ENCODE measurements at places on chromosomes 13 and 19.

- no peak for DNase-seq
These were observed 106.5 kb downstream of the POSTN start for GRCh38 chr13:37492075-37492474.

GRCh38 chr19:43806848-43807247 is 4.6 kb upstream of the LYPD5 start:
- DNase-seq, result no peak

- no peak for DNase-seq
These were observed 47.7 kb upstream of the ATP12A start for GRCh38 chr13:24632382-24633121.

DNA sequence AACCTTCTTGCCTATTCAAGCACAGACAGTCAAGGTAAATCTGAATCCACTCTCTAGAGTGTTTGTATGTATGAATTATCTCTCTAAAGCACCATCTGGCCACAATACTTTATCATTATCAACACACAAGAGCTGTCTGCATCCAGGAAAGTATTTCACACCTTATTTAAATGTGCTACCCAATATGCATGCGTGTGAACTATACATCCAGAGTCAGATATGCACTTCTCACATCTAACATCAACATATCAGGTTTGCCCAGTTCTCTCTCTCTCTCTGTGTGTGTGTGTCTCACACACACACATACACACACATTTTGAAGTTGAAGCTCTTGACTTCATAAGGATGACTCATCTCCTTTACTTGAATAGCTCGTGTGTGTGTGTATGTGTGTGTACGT is 697.5 kb upstream of the PCDH20 start:
- DNase-seq, result no peak

- no peak for DNase-seq
These were observed 843.0 kb upstream of the ATXN8OS start for GRCh38 chr13:69264362-69265334.

DNA sequence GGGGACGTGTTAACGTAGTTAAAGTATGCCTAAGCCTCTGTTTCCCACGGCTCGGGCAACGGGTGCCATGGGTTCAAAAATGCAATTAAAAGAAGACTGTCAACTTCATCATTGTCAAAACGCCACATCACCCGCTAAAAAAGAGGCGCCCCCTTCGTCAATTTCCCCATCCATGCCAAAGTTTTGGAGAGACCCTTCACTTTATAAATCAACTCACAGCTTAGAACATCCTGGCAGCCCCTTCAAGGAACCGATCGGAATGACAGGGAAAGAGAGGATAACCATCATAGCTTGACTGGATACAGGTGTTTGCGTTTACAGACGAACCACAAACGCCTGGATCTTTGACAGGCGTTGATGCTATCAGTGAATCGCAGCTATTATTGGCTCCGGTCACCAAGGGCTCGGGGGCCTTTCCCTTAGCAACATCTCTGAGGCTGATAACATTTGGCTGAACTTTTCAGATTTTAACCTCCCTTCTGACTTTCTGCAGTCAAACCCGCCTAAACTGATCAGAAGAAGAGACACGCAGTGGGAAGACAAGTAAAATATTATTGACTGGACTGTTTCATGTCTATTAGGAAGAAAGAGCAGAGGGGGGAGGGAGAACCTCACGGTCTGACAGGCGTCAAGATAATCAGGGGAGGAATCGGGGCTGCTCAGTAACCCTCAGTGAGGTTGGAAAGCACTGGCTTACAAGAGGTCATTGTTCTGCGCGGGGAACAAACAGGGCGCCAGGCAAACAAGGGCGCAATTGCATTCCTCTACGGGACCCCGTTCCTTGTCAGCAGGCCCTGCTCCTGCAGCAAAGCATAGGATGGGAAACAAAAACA is 322.5 kb upstream of the ZNF507 start:
- no peak for DNase-seq

DNA sequence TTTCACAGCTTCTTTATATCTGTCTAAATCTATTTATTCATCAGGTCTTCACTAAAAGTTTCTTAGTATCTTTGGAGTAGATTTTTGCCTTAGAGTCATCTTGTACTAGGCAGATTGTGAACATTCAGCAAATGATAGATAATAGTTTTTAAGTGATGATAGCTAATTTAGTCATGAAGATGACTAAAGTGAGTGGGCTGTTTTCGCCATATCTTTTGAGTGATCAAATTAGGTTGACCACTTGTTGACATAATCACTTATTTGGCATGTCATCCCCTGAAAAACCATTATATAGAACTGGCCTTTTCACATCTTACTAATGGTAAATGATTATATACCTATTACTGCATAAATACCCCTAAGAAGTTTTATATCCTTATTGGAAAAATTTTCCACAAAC is 999.2 kb downstream of the PCDH17 start:
- no peak for DNase-seq

- DNase-seq, result no peak
These were observed 1.6 kb upstream of the CFAP97D2 start for GRCh38 chr13:114177245-114178010.

DNA sequence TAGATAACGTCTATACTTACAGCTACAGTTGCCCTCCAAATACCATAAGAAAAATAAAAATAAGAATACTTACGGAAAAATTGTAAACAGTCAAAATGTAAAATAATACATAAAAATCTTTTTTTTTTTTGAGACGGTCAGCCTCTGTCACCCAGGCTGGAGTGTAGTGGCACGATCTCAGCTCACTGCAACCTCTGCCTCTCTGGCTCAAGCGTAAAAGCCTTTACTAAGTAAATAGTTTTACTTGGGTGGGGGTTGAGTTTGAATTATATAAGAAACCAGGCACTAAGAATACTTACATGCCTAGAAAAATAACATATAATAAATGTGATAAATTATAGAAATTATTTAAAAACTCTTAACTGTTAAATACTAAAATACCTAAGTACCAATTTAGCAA is 1413.0 kb upstream of the PRR20A start:
- DNase-seq, result no peak

- DNase-seq, result no peak
These were observed 20.9 kb downstream of the MBD3L2B start for GRCh38 chr19:7000333-7000732.

DNA sequence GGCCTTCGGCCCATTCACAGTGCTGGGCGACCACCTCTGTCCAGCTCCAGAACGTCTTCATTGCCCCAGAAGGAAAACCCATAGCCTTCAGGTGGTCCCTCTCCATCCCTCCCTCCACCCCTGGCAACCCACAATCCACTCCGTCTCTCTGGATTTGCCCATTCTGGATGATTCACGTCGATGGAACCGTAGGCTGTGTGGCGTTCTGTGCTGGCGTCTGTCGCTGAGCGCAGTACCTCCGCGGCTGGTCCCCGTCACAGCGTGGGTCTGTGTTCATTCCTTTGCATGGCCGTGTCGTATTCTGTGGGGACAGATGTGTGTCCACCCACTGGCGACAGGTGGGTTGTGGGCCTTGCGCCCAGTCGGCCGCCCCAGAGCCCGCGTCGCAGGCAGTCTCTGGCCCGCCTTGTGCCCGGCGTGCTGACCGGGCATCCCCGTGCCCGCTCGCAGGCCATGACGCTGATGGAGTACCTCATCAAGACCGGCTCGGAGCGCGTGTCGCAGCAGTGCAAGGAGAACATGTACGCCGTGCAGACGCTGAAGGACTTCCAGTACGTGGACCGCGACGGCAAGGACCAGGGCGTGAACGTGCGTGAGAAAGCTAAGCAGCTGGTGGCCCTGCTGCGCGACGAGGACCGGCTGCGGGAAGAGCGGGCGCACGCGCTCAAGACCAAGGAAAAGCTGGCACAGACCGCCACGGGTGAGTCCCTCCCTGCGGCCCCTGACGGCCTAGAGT is 10.1 kb downstream of the EPN1 start:
- no peak for DNase-seq

GRCh38 chr19:46056536-46056935 is 15.7 kb upstream of the IGFL4 start:
- no peak for DNase-seq

- DNase-seq, result no peak
These were observed 8.1 kb downstream of the STK11 start for GRCh38 chr19:1213391-1214286.

GRCh38 chr13:30908416-30908980 is 2.4 kb downstream of the MEDAG start:
- no peak for DNase-seq

DNA sequence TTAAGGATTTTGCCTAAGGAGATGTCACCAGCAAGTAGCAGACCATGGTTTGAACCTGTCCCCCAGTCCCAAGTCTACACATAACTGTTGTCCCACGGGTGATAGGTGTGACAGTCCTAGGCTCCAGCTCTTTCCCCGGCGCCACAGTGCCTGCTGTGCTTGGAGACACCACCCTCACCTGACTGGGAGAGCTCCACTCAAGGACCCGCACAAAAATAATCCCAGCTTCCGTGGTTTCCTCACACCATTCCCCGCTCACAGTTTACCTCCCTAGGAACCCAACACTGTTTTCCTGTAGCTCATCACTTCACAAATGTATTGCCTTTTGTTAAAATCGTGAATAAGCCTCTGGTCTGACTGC is 19.8 kb upstream of the RASA3 start:
- no peak for DNase-seq

DNA sequence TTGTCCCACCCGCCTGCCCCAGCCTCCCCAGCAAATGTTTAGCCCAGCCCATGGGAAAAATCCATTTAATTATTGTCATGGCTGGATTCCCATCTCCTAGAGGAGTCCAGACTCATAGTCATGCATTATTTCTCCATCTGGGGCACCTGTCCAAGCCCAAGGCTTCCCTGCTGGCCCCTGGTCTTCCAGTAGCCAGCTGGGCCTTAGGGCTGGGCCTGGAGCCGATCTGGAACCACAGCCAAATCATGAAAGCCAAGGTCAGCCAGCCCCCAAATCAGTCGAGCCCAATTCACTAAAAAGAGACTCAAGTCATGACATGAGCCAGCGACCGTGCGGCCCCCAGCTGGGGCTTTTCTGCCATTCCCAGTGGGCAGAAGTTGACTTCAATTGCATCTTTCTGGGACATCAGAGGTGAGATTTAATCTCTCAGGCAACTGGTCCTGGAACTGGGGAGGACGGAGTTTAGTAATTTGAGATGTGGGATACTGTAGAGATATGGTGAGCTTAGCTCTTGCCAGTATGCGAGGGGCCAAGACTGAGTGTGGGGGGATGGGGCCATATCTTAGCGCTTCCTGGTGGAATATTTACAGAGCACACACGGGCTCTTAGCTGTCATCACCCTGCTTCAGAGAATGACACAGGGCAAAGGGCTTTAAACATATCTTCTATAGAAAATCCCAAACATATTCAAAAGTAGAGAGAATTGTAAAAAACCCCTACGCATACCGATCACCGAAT is 9.4 kb upstream of the PGLYRP2 start:
- no peak for DNase-seq

- DNase-seq, result no peak
These were observed 150.2 kb downstream of the NDFIP2 start for GRCh38 chr13:79631051-79631659.

DNA sequence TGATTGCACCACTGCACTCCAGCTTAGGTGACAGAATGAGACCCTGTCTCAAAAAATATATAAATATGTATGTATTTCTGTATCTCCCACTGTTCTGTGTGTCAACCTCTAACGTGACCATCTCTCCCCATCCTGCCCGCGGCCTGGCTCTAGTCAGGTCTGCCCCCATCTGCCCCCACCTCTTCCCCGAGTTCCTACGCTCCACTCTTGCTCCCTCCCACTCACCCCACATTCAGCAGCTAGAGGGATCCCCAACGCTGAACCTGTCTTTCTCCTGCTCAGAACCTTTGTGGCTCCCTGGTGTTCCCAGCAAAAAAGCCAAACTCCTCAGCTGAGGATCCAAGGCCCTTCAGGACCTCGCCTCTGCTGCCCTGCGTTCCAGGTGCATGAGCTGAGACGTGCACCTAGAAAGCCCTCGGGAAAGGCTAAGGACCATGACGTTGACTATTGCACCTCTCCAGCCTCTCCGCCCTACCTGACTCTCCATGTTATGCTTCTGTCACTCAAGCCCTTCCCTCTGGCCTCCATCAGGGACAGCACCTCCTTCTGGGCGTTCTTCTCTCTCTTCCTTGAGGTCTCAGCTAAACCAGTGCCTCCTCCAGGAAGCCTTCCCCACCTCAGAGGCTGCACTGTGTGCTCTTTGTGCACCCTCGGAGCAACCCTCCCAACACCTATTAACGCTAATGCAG is 18.1 kb downstream of the AKT2 start:
- DNase-seq, result no peak

- no peak for DNase-seq
These were observed 656.6 kb downstream of the TBC1D4 start for GRCh38 chr13:74825152-74825937.

- no peak for DNase-seq
These were observed 60.4 kb upstream of the ABCC4 start for GRCh38 chr13:95361686-95362085.

DNA sequence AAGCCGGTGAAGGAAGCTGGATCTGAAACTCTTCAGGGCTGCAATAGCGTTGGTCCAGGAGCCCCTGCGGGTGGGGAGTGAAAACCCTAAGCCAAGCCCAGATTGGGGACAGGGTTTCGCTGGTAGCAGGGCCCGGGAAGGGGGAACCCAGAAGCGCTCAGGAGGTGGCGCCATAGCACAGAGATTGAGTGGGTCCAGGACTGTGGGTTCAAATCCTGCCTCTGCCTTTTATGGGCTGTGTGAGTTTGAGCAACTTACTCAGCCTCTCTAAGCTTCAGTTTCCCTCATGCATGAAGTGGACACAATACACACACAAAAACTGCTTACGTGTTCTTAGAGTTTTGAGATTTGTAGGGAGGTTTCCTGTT is 8.3 kb upstream of the SYCN start:
- DNase-seq, result peak; percentile 4

DNA sequence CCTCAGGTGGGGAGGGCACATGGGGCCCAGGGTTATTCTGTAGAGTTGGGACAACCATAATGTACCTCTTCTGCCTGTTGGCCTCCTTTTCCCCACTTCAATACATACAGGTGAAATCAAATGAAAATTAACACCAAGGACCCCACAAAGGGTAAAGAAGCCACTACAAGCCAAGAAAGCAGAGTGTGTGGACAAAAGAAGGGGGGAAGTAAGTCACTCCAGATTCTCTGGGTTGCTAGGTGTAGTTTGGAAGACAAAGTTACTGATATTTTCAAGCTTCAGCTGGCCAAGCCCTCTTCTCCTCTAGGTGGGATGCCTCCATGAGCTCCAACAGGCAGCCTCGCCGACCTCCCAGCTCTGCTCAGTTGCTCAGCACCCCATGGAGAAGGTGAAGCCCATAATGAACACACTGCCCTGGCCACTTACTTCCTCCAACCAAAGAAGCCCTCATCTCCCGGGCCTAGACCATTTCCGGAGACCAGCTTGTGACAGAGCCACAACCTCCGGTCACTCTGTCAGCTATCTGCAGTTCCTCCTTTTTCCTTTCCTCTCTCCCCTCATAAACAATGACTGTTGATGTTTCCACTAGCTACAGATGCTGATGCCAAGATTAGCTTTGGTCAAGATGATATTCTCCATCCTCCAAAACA is 66.8 kb upstream of the MED4 start:
- no peak for DNase-seq
